Small intestine (tissue), 16 donors: ENCODE measurements at places on chromosomes 16 and 17. TPM values are rescaled to one million over a fixed set of nuclear protein-coding genes. Genes with fewer than 3 reads are reported as not detected.
A peak's percentile ranks its signal among the peaks of the same experiment; 100 is the strongest.

DNA sequence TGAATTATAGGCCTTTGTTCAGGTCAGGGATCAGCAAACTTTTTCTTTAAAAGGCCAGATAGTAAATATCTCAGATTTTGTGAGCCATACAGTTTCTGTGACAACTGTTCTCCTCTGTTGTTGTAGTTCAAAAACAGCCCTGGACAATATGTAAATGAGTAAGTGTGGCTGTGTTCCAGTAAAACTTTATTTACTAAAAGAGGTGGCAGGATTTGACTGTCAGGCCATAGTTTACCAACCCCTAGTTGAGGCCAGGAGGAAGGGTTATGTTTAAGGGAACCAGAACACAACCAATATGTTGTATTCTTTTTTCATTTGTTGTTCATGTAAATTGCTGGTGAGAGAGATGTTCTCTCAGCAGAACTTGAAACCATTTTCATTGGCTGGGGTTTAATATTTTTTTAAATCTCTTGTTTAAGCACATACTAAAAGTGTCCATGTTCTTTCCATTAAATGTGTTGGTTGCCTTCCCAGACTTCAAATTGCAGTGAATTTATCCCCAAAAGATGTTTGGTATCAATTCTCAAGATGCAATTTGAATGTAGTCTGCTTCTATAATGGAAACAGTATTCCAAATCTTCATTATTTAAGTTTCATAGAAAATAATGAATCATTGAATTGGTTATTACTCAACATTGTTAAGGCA lies 260.3 kb downstream of the FTO start:
- DNase-seq, result no peak

CCL23 gene
- polyA plus RNA-seq, result not detected

GRCh38 chr16:10168258-10168657 lies 14.0 kb downstream of the GRIN2A start:
- no peak for DNase-seq

CORO1A gene
- 36.6 TPM for polyA plus RNA-seq

AANAT gene
- 0.18 TPM for polyA plus RNA-seq

GRCh38 chr17:948284-948852 lies 31.2 kb downstream of the NXN start:
- DNase-seq, result no peak

SHISA9 gene
- polyA plus RNA-seq, result 0.19 TPM

DNA sequence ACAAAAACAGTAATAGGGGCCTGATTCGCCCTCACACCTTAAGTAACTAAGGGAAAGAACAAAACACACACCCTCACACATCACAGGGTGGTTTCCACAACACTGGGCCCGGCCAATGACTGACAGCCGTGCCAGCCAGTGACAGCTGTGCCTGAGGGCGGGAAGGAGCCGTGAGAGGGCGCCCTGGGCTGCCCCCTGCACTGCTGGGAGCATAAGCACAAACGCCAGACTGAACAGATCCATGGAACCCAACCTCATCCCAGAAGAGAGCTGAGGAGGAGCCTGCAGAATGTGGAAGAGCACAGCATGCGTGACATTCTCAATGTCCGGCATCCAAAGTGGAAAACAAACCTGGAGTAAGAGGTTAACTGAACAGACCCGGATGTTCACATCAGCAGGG lies 16.0 kb downstream of the CSNK1D start:
- peak; percentile 51 for DNase-seq

- peak; percentile 5 for DNase-seq
These were observed 227.6 kb downstream of the UTP18 start for GRCh38 chr17:51487947-51488346.

GRCh38 chr17:35025541-35025940 lies 38.0 kb downstream of the RFFL start:
- DNase-seq, result no peak

DNA sequence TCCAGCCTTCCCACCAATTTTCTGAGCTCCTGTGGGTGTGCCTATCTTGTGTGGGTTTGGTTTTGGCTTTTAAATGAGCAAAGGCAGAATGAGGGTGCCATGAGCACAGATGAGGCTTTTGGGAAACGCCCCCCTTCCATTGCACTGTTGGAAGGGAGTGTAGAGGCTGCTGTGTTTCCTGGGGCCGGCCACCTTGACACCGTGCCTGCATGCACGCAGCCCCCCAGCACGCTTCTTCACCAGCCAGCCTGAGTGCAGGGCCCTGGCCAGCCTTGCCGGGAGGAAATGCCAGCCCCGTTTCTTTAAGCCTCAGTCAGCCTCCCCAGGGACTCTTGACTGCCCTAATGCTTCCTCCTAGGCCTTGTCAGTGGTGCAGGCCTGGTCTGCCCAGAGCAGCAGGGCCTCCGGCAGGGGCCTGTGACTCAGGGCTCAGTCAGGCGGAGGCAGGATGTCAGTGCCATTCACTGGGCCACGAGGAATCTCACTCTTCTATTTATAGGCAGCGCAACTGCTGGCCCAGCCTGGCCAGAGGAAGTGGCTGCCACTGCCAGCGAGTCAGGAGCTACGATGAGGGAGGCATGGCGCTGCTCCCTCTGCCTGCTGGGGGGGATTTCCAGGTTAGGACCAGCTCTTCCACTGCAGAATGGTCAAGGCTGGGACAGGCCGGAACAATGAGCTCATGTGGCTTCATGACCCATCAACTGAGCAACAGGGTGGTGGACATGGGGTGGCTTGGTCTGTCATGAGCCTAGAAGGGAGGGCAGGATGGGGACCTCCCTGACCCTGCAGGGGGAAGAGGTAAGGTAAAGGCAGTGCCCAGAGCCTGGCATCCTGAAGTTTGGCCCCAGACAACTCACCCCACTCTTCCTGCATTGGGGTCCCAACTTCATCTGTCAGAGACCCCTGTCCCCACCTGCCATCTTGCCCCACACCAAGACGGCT lies 205.2 kb downstream of the RAB11FIP4 start:
- DNase-seq, result no peak

FZD2 gene
- polyA plus RNA-seq, result 3.1 TPM

RDM1 gene
- polyA plus RNA-seq, result not detected

DNA sequence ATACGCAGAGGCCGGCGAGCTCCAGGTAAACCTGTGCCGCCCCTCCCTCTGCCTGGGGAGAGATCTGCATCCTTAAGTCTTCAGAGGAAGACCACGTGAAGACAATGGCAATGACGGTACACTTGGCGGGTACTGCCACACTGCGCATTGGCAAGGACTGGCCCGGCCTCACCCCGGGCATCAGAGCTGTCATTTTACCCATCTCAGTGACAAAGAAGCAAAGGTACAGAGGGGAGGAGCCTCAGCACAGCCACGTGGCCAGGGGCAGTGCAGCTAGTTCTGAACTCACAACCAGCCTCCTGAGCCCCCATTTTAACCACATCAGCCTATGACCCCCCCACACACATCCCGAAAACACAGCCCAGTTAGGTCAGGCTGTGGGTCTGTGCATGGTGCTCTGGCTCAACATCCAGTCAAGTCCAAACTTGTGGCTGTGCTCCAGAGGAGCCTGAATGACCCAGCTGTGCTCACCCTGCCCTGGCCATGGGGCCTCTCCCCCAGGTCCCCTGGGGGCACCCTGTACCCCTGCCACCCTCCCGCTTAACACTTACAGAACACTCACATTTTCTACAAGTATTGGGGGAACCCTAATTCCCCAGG lies 80.6 kb downstream of the C16orf95 start:
- no peak for DNase-seq

DNA sequence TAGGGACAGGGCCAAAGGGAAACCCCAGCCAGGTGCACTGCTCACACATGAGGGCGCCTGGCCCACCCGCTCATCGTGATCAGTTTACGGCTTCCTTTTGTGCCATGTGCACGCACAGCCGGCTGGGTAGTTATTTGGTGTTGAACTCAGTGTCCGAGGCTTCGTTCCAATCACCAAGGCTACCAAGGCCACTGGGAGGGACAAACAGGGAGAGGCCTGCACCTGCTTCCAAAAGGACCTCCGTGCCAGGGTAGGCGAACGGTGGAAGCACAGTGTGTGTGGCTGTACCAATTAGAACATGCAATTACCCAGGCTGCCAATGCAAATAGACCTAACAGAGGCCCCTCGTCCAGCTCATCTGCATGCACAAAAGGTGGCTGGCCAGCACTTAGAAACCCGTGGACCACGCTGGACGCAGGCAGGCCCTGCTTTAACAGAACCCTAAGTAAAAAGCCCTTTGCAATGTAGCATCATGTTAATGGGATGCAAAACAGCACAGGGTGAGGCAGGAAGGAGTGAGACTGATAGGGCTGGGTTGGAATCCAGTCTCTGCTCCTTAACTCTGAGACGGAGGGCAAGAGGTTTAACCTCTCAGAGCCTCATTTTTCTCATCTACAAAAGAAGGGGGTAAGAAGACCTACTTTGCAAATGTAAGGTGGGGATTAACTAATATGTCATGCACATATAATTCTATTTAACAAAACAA lies 204.0 kb downstream of the XYLT1 start:
- DNase-seq, result peak; percentile 57

GRCh38 chr17:81171941-81172340 lies 5.9 kb upstream of the AATK start:
- no peak for DNase-seq

- DNase-seq, result peak; percentile 41
These were observed 24.5 kb upstream of the CIBAR2 start for GRCh38 chr16:85136702-85137322.

GRCh38 chr17:35930211-35931065 lies at the start of gene RDM1:
RDM1 (minus strand) TSS chr17:35930773; CDS start chr17:35930727, 46 bp downstream.
- DNase-seq, result peak; percentile 92

RRAD gene
- 2.2 TPM for polyA plus RNA-seq

HES7 gene
- not detected for polyA plus RNA-seq

DNA sequence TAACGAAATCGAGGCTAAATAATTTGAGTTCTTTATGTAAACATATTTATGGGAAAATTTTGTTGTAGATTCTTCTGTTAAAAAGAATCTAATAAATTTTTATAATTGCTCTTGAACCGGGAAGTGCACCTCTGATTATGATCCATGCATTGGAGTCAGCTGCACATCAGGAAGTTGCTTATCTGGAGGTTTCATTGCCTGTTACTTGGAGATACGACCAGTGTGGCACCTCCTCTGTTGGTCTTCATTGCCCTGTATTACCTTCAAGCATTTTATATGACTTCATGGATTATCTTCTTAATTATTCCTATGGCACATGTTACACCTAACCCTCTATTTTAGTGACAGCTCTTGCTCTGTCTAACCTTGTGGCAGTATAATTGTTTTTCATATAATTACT lies 312.6 kb upstream of the TBX2 start:
- peak; percentile 40 for DNase-seq
